Stimulated activated CD4-positive, alpha-beta T cell treated with anti-CD3 and anti-CD28 coated beads, Interleukin-12 subunit alpha, Interleukin-12 subunit beta, amount 100 ng/mL, for 48 hours (primary cell): ENCODE measurements at places on chromosomes 5 and 9.

DNA sequence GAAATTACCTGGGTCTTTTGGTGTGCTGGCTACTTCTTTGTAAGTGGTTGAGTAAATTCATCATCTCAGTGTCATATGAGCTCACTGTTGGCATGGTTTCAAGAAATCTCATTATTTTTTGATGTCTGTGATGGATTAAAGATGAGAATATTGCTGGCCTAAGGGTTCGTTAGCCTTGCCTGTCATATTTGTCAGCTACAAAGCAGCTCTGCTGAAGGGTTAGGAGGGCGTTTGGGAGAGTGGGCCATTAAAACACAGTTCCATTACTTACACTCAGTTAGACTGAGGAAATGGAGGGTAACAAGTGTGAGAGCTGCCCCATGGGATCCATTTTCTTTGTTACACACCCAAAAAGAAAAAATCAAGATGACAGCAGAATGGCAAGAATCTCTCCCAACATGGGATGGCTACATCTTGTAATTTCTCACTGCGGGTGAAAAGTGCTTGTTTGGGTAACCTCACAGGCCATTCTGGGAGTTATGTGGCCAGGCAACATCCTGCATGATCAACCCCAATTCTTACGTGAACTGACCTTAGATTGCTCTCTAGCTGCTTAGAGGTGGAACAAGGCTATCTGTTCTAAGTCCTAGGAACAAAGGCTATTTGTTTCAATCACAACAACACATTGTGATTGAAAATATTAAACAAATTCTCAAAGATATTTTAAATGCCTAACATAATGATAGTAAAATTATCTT, 609.5 kb upstream of the RGMB start:
- DNase-seq: no peak

- DNase-seq: no peak
Measured at GRCh38 chr9:134321946-134322741, 4.1 kb upstream of the RXRA start.

GRCh38 chr5:6748142-6748541, 34.9 kb downstream of the TENT4A start:
- no peak for DNase-seq

- DNase-seq: no peak
Measured at GRCh38 chr9:89020754-89021153, 29.5 kb downstream of the S1PR3 start.

- DNase-seq: no peak
Measured at GRCh38 chr5:916441-917293, 24.0 kb downstream of the TRIP13 start.

DNA sequence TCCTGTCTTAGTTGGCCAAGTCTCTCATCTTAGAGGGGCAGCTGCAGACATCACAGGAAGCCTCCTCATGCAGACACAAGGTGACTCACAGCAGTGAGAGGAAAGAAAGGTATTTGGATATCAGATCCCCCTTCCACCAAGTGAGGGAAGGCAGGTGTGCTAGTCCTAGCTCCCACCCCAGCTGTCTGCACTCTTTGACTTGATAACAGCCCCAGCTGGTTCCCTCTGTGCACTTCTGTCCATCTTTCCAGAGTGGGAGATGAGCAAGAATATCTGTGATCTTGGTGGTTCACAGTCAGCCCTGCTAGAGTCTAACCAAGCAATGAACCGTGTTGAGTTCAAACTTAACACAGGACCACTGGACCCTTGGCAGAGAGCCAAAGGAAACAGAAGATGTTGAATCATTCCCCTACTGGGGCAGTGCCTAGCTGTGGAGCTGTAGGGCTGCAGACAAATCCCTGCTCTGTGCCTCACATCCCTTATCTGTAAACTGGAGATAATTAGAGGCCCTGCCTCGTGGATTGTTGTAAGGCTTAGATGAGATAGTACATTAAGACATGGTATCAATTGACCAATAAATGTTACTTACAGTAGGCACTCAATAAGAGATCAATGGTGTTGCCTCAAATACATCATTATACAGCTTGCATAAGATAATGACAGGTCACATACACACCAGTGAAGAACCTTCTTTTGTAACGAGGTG, 39.1 kb downstream of the SH3RF2 start:
- DNase-seq: no peak

DNA sequence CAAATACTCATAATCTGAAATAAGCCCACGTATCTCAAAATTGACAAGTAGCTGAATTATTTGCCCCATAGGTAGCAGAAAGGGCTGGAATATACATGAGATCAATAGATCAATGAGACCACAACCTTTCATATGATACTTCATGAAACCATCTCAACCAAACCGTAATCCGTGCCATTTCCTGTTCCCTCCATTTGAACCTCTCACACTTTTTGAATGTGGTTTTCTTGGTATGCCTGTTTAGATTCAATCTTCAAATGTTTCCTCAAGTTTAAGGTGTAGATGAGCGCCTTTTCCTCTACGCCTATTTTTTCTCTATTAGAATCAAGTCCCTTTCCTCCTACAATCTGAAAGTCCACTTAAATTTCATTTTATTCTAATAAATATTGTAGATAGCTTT, 805.5 kb downstream of the EFNA5 start:
- no peak for DNase-seq
